ENCODE measurements at places on chromosomes 16 and 17.

DNA sequence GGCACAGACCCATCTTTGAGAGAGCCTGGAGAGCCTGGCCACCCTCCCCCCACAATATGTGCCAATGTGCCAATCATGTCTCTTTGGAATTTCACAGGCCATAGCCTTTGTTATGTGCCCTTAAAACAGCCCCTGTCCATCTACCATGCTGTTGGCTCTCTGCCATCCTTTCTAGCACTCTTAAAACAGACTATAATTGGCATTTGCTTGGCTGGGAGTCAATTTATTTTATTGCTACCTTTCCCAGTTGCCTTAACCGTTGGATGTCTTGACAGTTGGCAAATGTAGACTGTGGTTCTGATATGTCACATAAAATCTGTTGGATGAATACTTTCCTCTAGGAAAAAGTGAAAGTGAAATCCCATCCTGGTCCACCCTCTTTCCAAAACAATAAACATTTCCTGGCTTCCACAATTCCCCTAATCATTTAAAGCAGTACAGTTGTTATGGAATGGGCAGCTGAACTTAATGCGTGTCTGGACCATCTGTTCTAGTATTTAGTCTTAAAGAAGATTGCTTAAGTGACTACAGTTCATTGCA lies 394.0 kb downstream of the KCNJ2 start:
- DNase-seq: no peak

GRCh38 chr17:73482894-73483293 lies 161.4 kb downstream of the SDK2 start:
- no peak for DNase-seq

- DNase-seq: no peak
Observed at GRCh38 chr16:47129755-47130435, 13.8 kb downstream of the NETO2 start.

GRCh38 chr16:46687486-46687885 lies 1.5 kb downstream of the VPS35 start:
- DNase-seq: no peak

DNA sequence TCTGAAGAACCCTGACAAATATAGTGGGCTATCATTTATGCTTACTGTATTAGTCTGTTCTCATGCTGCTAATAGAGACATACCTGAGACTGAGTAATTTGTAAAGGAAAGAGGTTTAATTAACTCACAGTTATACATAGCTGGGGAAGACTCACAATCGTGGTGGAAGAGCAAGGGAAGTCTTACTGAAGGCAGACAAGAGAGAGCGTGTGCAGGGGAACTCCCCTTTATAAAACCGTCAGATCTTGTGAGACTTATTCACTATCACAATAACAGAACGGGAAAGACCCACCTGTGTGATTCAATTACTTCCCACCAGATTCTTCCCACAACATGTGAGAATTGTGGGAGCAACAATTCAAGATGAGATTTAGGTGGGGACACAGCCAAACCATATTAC lies 526.8 kb upstream of the GOT2 start:
- DNase-seq: no peak

DNA sequence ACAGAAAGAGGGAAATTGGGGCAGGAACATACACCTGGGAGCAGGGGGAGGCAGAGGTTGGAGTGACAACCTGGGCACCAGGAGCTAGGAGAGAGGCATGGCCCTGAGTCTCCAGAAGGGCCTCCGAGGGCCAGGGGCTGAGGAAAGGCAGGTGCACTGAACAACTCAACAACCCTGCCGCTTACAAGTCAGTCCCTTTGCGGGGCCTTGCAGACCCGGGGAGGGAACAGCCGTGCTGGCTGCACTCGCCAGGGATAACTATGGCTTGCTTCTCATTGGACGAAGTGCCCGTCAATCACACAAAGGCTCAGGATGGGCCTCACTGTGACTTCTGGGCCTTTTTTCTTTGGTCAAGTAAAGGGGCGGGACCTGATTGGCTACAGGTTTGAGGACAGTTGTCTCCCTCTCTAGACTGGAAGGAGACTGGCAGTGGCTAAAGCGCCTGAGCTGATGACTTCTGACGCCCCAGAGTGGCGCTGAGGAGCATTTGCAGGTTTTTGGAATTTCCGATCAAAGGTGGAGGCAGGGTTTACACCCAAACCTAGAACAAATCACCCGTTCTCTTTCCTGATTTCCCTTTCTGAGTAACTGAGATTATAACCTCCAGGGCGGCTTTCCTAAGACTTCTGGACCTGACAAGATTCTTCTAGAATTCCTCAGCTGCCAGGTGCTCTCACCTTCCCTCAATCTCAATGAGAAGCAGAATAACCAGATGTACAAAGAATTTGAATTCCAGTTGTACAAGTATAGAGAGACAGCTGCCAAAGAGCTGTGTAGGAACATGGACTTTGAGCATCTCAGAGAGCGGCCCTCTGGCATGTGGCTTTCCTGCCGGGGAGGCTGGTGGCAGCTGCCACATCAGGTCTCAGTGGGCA lies 27.6 kb upstream of the ST6GALNAC2 start:
- no peak for DNase-seq

GRCh38 chr16:3486506-3487215 lies 8.6 kb downstream of the C16orf90 start:
- DNase-seq: no peak

GRCh38 chr17:50533720-50534148 lies 1.2 kb downstream of the EPN3 start:
- DNase-seq: no peak

- DNase-seq: no peak
Observed at GRCh38 chr16:85943711-85944110, 44.7 kb downstream of the IRF8 start.

GRCh38 chr17:80839026-80839345 lies 152.7 kb upstream of the CHMP6 start:
- no peak for DNase-seq

DNA sequence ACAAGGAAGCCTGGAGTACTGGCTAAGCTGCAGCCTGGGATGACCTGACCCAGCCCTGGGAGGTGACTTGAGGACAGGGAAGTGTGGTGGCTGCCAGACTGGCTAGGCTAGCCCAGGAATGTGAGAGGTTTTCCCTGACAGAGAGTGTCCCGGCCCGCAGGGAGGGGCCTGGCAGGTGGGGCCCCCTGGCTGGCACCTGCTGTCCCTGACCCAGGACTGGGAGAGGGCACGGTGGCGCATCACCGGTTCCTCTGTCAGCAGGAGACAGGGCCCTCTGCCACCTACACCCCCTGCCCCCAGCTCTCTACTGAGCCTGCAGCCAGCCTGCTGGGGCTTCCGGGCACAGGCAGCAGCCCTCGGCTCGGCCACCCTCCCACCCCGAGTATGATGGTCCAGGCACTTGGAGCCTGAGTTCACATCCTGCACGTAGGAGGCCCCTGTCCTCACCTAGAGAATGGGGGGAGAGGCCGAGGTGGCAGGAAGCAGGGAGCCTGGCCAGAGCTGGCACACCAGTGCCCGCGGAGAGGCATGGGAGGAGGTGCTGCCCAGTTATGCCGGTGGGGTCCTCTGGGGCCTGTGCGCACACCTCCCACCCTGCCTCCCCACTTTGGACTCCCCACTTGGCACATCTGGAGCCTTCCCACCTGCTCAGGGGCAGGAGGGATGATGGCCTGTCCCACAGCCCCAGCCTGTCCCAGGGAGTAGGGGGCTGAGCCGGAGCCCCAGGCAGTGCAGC lies 528 bp downstream of the PRSS27 start:
- DNase-seq: no peak

DNA sequence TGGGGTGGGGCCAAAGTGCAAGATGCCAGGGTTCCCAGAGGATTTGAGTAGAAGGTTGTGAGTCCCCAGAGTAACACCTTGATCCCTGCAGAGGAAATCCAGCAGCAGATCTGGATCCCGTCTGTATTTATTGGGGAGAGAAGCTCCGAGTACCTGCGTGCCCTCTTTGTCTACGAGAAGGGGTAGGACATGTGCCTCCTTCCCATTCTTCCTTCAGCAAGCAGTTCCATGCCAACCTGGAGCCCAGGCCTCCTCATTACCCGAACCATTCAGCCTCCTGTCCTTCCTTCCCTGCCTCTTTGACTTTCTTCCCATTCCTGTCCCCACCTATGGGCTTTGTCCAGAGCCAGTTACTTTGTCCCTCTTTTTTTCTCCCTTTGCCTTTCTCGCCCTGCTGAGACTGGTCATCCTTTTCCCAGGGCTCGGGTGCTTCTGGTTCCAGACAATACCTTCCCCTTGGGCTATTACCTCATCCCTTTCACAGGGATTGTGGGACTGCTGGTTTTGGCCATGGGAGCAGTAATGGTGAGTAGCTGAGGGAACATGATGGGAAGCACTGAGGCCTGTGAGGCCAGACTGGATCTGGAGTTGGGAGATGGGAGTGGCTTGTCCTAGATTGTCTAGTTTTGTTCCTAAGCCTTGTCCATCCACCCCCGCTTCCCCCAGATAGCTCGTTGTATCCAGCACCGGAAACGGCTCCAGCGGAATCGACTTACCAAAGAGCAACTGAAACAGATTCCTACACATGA lies 2.9 kb downstream of the RNF167 start:
- DNase-seq: no peak

- no peak for DNase-seq
Observed at GRCh38 chr17:14840616-14841231, 424.4 kb downstream of the PMP22 start.

DNA sequence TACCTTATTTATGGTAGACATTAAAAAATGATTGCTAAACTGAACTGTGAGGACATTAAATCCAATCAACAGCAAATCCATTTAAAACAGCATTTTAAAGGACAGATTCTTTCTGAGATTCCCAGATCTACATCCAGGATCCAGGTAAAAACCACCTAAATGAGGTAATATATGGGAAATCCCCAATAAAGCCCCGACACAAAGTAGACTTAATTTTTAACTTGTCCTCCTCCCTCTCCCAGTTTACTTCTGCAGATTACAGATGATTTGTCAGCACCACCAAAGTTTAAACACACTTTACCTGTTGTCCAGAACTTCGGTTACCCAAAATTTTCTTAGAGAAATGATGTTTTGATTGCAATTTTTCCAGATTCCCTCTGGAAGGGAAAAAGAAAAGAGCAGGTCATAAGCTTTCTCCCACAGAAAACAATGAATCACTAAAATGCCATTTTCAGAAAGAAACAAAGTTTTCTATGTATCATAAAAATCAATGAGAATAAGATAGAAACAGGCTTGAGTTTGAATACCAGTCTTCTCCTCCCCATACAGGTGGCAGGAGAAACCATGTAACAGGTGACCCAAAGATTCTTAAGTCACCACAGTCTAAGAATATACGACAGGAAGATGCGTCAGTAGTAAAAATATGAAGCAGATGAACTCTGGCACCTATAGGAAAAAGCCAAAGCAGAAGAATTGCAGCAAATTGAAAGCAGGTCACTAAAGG lies 22.8 kb downstream of the GJC1 start:
- no peak for DNase-seq

DNA sequence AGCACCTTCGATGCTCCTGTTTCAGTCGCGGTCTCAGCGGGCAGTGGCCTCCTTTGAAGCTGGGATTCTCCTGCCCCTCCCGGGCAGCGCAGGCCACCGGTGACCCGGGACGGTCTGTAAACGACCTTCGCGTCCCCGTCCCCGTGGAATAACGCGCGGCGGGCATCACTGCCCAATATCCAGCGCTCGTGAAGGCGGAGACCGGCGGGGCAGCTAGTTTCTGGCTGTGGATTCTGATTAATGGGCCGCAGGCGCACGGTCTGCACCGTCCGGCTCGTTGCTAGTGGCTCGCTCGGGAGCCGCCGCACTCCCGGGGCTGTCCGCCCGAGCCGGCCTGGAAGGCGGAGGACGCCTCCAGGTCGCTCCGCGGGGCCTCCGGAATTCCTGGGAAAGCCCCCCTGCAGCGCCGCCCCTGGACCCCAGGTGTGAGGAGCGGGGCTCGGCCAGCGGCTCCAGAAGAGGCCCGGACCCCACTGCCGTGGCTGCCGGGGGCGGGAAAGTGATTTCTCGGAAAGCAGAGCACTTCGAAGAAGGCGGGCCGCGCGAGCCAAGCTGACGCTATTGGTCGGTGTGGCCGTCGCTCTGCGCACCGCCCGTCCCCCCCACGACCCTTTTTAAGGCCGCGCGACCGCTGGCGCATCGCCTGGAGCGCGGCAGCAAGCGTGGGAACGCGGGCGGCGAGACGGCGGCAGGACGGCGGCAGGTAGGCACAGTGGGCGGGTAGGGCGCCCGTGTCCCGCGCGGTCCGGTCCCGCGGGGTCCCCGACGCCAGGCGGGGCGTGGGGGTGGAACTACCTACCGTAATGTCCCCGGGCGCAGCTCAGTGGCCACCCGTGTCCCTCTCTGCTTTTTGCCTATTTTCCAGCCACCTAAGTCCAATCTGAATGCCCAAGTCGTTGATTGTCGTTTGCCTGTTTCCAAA lies at the start of gene IRF8:
IRF8 (plus strand) TSS at position 642 of the 922 bp plus-strand sequence. CDS start 3,854 bp downstream, outside the sequence.
- peak; percentile 72 for DNase-seq

DNA sequence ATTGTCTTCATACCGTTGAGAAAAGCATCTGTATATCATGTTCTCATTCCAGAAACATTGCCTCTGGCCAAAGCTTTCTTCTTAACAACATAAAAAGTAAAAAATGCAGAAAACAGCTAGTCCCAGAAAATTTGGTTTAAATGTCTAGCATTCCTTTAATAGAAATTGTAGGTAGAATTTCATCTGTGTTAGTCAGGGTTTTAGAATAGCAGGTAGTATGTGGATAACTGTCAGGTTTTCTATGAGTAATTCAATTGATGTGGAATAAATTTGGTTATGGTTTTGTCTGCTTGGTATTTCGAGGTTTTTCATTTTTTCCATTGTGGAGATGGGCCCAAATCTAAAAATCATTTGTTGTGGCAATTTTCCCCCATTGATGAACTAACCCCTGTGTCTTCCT lies 616.7 kb downstream of the KCNJ2 start:
- no peak for DNase-seq

DNA sequence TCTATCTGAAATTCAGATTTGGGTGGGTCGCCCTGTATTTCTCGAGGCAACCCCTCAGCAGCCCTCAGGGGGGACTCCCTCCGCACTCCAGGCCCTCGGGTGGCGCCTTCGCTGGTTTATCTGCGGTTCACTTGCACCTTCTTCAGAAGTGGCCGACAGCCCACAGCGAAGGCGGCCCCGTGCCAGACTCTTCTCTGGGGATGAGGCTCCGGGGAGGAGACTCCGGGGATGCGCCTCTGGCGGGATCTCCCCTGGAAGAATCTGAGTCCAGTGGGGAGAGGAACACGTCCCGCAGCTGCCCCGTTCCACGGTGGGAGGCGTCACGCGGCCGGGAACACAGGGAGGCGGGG lies 63.9 kb upstream of the DNAJA2 start:
- DNase-seq: peak; percentile 38

- no peak for DNase-seq
Observed at GRCh38 chr16:31471875-31472708, at the start of gene TGFB1I1. TGFB1I1 (plus strand) TSS chr16:31472152; CDS start chr16:31472189, 37 bp downstream.
